Left cardiac atrium (tissue), 4 donors: ENCODE measurements at places on chromosomes 1 and 21. TPM values are rescaled to one million over a fixed set of nuclear protein-coding genes. Genes with fewer than 3 reads are reported as not detected.

TNFSF4 gene
- 1.9 TPM for total RNA-seq

LPAR3 gene
- 29.9 TPM for total RNA-seq

SH2D1B gene
- total RNA-seq = 0.27 TPM

SEMA4A gene
- 2.7 TPM for total RNA-seq

ICOSLG gene
- total RNA-seq = 6.4 TPM

AQP10 gene
- total RNA-seq = not detected

SPRR1B gene
- total RNA-seq = not detected

IFI44L gene
- total RNA-seq = 20.7 TPM

SLC25A34 gene
- total RNA-seq = 5.4 TPM

CD101 gene
- total RNA-seq = 3.1 TPM

ATP5PO gene
- total RNA-seq = 534 TPM

PLPPR5 gene
- not detected for total RNA-seq

PLXNA2 gene
- total RNA-seq = 43.4 TPM

CNR2 gene
- not detected for total RNA-seq

SUSD4 gene
- total RNA-seq = 15.6 TPM

KRTAP7-1 gene
- not detected for total RNA-seq

LAX1 gene
- 0.50 TPM for total RNA-seq

NPHS2 gene
- total RNA-seq = not detected

TRPM2 gene
- 5.1 TPM for total RNA-seq

IL20 gene
- not detected for total RNA-seq

FCRL6 gene
- total RNA-seq = 1.1 TPM

OPRD1 gene
- not detected for total RNA-seq

CZIB gene
- total RNA-seq = 53.7 TPM

ETV3L gene
- not detected for total RNA-seq

HEYL gene
- 40.0 TPM for total RNA-seq

PDZK1IP1 gene
- total RNA-seq = 1.6 TPM

CENPS gene
- total RNA-seq = 4.1 TPM

LHX8 gene
- total RNA-seq = not detected

MYOG gene
- total RNA-seq = not detected

FMO5 gene
- total RNA-seq = 1.4 TPM

BRINP3 gene
- 1.3 TPM for total RNA-seq

MX2 gene
- total RNA-seq = 14.7 TPM

RPE65 gene
- not detected for total RNA-seq

KRTAP11-1 gene
- not detected for total RNA-seq
